Stimulated activated CD8-positive, alpha-beta memory T cell treated with anti-CD3 and anti-CD28 coated beads, Interleukin-2, amount 100 ng/mL, for 48 hours (primary cell): ENCODE measurements at places on chromosomes 16 and 17.

DNA sequence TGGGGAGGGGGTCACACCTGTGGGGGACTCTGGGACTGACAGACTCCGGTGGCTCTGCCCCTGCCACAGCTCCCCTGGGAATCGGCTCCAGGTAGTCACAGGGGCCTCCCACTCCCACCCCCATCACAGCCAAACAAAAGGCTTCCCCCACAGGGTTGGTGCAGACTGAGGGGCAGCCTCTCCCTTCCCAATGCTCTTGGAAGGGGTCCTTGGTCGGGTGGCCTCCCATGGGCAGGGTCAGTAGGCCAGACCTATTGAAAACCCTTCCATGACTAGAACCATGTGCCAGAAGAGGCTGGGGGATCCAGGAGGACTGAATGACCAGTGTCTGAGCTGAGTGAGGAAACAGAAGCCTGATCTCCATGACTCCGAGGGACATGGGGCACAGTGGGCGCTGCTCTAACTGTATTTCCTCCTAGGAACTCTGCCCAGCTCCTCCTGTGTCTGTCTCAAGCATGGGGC is 28.6 kb downstream of the TK2 start:
- DNase-seq: no peak

GRCh38 chr17:74981979-74982662 is 5.3 kb upstream of the CDR2L start:
- peak; percentile 58 for DNase-seq

- DNase-seq: no peak
These were observed 109.5 kb downstream of the CDH8 start for GRCh38 chr16:61926766-61927165.

- DNase-seq: no peak
These were observed 33.0 kb downstream of the MPRIP start for GRCh38 chr17:17075125-17075781.

GRCh38 chr17:21400816-21401593 is 24.8 kb downstream of the KCNJ12 start:
- no peak for DNase-seq

- no peak for DNase-seq
These were observed at the start of gene ERBB2 for GRCh38 chr17:39699818-39700147. ERBB2 (plus strand) TSS chr17:39700064; CDS start chr17:39700239, 175 bp downstream.

- DNase-seq: no peak
These were observed 30.4 kb downstream of the BPTF start for GRCh38 chr17:67855504-67856324.

- peak; percentile 44 for DNase-seq
These were observed 4.8 kb downstream of the P2RX1 start for GRCh38 chr17:3911271-3912053.

DNA sequence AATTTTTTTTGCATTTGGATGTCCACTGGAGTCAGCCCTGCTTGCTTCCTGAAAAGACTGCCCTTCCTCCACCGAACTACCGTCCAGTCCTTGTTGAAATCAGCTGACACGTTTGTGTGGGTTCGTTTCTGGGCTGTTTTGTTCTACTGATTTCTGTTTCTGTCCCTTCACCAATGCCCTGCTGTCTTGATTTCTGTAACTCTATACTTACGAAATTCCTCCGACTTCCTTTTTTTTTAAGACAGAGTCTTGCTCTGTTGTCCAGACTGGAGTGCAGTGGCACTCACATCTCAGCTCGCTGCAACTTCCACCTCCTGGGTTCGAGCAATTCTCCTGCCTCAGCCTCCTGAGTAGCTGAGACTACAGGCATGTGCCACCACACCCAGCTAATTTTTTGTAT is 8.4 kb upstream of the GAA start:
- no peak for DNase-seq

DNA sequence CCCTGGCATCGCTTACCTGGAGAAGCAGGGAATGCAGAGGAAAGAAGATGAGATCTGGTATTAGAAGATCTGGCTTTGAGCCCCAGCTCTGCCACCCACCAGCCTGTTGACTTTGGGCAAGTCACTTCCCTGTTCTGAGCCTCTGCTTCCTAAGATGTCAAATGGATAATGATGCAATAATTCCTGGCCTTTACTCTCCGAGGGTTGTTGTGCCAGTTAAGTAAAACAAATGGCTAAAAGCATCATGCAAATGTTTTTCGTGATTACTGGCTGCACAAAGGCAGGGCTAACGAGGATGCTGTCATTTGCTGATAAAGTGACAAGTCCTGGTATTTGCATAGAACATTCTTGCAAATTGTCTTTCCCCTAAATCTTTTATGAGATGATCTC is 1.3 kb upstream of the ZNF821 start:
- DNase-seq: no peak

GRCh38 chr17:15288859-15289258 is 23.7 kb upstream of the PMP22 start:
- DNase-seq: no peak

GRCh38 chr16:46651305-46651704 is 30.1 kb upstream of the SHCBP1 start:
- no peak for DNase-seq

DNA sequence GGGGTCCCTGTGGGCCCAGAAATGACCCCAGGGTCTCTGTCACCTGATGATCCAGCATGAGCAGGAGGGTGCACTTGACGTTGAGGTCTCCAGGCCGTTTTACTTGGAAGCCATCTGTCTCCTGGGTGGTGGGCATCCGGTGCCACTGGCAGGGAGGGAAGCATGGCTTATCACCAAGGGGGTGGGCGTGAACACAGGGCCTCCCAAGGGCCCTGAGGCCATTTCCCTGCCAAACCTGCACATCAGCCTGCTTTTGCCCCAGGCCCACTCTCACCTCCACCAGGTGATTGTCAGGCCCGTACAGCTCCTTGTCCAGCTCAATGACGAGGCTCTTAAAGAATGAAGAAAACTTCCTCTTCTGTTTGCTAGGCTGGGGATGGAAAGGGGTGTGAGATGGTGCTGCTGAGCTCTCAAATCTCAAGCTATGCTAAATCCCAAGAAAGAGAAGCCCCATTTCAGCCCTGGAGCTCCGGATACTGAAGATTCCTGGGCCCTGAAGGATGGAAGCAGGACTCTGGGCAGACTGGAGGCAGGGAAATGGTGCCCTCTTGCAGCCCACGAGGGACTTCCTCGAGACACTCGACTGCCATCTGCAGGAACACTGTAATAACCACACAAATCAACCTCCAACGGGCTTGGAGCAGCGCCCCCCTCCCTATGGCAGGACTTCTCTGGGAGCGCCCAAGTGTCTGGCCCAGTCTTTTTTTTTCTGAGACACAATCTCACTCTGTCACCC is 7.1 kb upstream of the FTSJ3 start:
- DNase-seq: peak; percentile 45

GRCh38 chr17:700504-701094 is 14.0 kb downstream of the VPS53 start:
- no peak for DNase-seq
